ENCODE measurements at places on chromosomes 2 and 18.

GRCh38 chr2:68341583-68341982 lies 21.8 kb upstream of the CNRIP1 start:
- DNase-seq: no peak

DNA sequence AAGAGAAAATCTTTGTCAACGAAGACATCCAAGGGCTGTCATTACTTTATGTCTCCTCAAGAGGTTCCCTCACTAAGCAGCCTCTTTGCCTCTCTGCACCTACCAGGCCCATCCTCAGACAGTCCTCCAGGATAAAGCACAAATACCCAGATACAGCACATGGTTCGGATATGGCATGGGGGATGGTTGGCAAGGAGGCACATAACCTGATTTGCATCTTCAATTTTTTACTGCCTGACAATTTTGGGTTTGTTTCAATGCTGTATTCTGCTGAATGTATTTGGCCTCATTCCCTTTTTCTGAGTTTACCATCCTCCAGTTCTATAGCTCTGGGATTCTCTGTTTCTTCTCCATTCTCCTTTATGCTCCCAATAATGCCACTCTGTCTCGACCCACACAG lies 78.8 kb downstream of the VIT start:
- DNase-seq: no peak

GRCh38 chr2:162258169-162258568 lies 14.9 kb upstream of the FAP start:
- peak; percentile 13 for DNase-seq

DNA sequence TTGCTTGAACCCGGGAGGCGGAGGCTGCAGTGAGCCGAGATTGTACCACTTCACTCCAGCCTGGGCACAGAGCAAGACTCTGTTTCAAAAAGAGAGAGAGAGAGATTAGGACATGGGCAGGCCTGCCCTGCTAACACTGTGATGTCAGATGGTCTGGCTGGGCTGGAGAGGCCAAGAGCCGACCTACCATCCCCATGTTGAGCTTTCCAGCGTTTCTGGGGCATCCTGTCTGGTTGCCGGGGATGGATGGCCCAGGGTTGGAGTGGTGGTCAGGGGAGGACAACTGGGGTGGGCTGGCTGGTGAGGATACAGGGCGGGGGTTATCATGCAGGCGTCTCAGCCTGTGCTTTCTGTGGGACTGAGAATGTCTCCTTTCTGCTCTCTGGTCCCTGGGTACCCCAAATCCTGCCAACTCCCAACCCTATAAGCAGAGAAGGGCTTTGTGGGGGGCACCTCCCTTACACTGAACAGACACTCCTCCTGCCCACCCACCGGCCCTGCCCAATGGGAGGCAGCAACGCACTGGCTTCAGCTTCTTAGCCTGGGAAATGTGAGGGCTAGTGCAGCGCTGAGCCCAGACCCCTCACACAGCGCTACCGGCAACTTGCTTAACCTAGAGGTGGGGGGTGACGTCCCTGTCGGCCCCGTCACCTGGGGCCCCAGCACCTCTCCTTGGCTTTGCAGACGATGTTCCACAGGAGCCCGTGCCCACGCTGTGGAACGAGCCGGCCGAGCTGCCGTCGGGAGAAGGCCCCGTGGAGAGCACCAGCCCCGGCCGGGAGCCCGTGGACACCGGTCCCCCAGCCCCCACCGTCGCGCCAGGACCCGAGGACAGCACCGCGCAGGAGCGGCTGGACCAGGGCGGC lies 5.4 kb downstream of the SNORC start:
- no peak for DNase-seq

DNA sequence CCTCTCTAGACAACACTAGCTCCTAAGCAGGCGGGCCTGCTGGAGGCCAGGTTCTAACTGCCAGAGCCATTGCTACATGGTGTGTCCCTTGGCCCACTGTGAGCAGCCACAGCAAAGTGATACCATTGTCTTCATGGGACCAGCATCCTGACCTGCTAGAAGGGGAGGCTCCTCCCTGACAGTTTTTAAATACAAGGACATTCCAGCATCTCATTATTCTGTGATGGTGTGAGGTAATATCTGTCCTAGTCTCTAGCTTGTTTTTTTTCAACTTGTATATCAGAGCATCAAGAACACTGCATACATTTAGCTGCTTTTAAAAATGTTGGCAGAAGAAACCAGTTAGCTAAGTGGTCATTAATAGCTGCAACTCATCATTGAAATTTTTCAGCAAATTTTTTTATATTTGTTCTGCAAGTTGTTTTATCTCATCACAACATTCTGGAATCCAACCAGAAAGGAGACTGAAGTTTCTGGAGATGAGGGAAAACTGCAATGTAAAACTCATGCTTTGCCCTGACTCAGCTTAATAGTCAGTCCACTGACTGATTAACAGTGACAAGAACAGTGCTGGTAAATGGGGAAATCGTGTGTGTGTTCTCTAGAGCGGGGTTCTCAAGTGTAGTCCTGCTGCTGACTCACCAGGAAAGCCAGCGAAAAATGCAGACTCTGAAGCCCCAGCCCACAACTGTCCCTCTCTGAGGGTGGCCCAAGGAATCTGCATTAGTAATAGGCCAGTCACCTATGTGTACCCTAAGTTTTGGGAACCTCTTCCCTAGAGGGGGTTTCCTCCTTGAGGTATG lies 17.8 kb downstream of the MAPRE3 start:
- peak; percentile 78 for DNase-seq

Measured in fibroblast of upper back skin (primary cell).